ENCODE measurements at places on chromosomes 5 and 9.

DNA sequence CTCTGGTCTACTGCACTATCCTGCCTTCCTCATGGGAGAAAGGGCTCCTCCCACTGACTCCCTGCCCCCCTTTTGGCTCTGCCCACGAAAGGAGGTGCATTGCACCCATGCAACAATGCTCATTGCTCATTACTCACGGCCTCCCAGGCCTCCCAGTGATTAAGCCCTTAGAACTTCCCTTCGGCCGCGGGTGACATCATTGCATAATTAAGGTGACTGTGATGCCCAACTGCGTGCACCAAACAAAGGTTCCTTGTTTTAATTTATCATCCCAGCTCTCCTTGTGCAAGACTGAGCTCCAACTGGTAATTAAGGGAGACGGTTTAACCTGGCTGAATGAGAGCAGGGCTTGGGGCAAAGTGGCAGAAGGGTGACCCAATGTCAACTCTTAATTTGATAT is 180.4 kb downstream of the GAS1 start:
- peak; percentile 75 for DNase-seq

DNA sequence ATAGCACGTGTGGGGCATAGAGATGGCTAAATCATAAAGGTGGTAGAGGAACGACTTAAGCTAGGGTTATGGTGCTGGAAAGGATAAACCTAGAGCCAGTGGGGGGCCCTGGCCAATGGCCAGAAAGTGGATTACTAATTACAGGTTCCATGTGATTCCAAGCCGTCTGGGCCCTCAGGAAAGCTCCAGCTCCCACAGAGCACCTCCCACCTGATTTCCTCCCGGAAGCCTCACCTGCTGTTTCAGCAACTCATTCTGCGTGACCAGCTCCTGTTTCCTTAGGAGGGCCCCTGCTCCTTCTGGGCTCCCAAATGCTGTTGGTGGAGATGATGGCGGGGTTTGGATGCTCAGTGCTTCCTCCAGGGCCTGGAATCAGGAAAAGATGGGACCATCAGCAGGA is 16.2 kb downstream of the GPX3 start:
- no peak for DNase-seq

- DNase-seq = no peak
These were observed 61.4 kb upstream of the GLRX start for GRCh38 chr5:95884017-95884325.

GRCh38 chr5:72166070-72166979 is 59.0 kb downstream of the MAP1B start:
- no peak for DNase-seq

- DNase-seq = no peak
These were observed 75.4 kb upstream of the ZFAND5 start for GRCh38 chr9:72440378-72440777.

DNA sequence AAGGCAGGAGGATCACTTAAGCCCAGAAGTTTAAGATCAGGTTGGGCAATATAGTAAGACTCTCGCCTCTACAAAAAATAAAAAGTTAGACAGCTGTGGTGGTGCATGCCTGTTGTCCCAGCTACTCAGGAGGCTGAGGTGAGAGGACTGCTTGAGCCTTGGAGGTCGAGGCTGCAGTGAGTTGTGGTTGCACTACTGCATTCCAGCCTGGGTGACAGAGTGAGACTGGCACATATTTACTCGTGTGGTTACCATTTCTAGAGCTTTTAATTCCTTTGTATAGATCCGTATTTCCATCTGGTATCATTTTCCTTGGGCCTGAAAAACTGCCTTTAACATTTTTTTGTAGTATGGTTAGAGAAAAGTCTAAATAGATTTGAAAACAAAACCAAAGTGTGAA is 7.8 kb downstream of the IL6ST start:
- no peak for DNase-seq

DNA sequence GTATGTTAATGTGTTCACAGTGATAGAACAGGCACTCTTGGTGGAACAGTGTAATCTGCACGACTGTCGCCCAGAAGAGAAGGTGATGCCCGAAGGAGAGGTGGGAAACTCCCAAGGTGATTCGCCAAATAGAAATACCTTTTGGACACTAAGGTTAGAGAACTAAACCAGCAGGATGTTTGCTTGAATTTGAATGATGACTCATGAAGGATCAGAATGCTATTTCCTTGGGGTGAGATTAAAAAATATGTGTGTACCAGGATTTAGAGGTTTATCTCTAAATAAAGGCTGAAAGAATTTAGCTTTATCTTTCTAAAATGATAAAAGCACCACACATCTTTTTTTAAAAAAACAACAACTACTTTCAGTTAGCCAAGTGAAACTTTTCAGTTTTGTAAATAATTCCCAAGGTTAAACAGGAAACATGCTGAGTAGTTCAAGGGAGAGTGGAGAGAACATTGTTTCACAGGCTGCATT is 297.4 kb upstream of the TAS2R1 start:
- DNase-seq = no peak

GRCh38 chr5:141742866-141743851 is 61.1 kb upstream of the ARAP3 start:
- no peak for DNase-seq

- DNase-seq = no peak
These were observed 377.8 kb downstream of the IRX2 start for GRCh38 chr5:2373631-2374030.

GRCh38 chr5:73908846-73909245 is 282.9 kb downstream of the ARHGEF28 start:
- no peak for DNase-seq

- DNase-seq = no peak
These were observed 65.9 kb downstream of the CRB2 start for GRCh38 chr9:123421801-123422455.

DNA sequence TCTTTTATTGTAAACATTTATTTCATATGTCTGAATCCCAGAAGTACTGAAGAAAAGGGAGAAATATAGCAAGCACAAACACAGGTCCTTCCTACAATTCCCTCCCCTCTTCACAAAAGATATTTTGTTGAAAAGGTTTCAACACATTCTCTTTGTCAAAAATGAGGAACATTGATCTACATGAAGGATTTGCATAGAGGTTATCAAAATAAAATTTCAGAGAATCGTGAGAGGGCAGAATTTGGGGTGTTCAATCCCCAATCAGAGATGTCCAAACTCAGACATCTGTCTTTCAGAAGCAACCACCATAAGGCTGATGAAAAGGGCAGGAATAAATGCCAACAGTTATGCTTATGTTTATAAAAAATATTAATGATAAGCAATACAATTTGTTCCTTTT is 69.2 kb downstream of the MARCHF3 start:
- no peak for DNase-seq

GRCh38 chr5:9361835-9362234 is 184.0 kb downstream of the SEMA5A start:
- no peak for DNase-seq

GRCh38 chr5:128053291-128053954 is 30.1 kb upstream of the SLC12A2 start:
- no peak for DNase-seq

- no peak for DNase-seq
These were observed 10.2 kb downstream of the PAM start for GRCh38 chr5:102765350-102765749.

DNA sequence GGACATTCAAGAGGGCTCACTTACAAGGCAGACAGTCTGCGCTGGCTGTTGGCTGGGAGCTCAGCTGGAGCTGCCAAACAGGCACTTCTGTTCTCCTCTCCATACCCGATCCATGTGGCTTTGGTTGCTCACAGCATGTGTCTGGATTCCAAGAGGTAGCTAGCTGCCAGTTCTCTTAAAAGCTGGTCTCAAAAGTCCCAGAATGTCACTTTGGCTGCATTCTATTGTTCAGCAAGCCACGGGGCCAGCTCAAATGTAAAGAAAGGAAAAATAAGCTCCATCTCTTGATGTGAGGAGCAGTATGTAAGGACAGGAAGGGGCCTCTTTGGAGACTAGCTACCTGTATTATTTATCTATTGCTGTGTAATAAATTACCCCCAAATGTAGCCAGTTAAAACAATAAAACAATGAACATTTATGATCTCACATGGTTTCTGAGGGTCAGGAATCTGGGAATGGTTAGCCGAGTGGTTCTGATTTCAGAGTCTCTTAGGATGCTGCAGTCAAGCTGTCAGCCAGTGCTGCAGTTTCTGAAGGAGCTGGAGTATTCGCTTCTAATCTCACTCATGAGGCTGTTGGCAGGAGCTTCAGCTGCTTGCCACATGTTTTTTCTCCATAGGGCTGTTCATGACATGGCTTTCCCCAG is 112.7 kb upstream of the CLINT1 start:
- no peak for DNase-seq

DNA sequence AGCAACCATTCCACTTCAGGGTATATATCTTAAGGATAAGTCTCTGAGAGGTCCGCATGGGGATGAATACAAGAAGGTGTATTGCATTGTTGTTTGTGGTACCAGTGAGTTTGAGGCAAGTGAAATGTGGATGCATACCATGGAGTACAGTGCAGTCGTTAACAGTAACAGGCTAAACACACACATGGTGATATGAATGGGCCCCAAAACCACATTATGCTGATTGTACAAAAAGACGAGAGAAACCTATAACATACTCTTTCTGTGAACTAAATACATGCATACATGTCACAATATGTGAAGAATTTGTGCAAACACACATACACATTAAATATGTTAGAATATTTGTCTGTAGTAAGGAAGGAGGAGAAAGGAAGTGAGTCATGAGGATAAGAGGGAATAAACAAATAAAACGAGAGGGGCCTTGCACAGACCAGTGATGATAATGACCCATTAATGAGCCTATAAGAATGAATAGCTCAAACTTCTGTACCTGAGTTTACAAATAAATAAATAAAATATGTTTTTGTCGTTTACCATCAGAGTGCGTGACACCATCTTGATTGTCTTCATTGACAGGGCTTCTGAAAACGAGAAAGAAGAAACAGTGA is 66.5 kb upstream of the RICTOR start:
- no peak for DNase-seq

DNA sequence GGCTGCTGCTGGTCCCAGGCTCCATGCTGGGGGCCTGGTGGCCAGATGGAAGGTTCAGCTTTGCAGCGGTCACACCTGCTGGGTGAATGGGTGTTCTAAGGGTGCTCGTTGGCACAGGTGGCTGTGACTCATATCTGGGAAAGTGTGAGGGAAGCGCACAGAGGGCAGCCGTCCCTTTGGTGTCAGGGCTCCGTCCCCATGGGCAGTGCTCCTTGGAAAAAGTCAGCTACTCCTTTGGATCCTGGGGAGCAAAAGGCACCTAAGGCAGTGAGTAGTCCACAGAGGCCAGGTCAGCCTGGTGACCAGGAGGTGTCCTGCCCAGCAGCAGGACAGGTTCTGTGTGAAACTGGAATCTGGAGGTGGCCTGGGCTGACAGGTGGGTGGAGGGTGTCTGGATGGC is 18.4 kb upstream of the GBGT1 start:
- DNase-seq = no peak

GRCh38 chr9:136846376-136847087 is 2.7 kb upstream of the PHPT1 start:
- no peak for DNase-seq

GRCh38 chr5:180601591-180602480 is 10.5 kb upstream of the SCGB3A1 start:
- DNase-seq = no peak

DNA sequence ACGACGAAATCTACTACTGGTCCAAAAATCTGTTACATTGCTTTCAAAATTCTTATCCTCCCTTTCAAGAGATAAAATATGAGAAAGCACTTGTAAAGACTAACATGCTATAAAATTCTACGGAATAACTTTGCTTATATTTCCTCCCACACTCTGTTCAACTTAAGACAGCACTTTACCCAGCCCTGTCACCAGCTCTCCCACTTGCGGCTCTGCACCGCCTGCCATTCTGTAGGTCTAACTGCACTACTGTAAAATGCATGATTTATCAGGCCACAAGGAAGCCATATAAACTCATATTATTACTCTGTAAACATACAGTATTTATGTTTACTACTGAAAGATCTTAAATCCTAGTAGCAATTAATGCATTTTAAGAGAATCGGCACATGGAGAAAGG is 11.4 kb downstream of the CTNND2 start:
- DNase-seq = no peak

- no peak for DNase-seq
These were observed 260.3 kb downstream of the GOLPH3 start for GRCh38 chr5:31913808-31914207.

- DNase-seq = no peak
These were observed 231.9 kb downstream of the AP3B1 start for GRCh38 chr5:78062645-78063044.

DNA sequence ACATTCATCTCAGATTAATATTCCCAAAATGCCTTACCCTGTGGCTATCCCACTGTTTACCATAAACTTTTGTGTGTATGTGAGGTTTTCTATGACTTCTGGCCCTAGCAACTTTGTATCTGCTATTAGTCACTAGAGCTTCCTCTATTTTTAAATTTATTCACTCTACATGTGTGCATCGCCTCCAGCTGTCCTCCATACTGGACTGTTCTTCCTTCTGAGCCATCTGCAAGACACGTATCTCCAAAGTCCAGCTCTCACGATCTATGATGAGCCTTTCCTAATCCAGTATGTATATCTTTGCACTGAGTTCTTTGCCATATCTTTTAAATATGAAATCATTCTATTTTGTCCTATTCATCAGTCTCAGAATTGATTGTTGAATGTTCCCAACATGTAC is 1.7 kb upstream of the GNG10 start:
- no peak for DNase-seq

GRCh38 chr5:147407094-147407681 is 102.7 kb downstream of the DPYSL3 start:
- DNase-seq = peak; percentile 51

DNA sequence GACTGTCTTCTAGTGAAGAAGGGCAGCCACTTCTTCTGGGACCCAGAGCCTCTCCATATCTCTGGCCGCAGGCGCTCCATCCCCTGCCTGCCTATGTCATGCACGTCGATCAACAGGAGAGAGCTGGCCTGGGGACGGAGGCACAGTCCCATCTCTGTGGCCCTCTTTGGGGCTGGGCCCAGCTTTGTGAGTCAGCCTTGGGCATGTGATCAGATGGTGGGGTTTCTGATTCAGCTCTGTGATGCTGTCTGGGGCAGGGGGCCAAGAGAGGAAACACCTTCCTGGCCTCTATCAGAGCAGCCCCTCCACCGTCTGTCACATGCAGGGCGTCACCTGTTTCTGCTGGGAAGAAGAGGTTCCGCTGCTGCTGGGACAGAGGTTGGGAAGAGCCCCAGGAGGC is 72.6 kb downstream of the MVB12B start:
- DNase-seq = no peak

- DNase-seq = no peak
These were observed 75.0 kb upstream of the TNC start for GRCh38 chr9:115192835-115193525.

DNA sequence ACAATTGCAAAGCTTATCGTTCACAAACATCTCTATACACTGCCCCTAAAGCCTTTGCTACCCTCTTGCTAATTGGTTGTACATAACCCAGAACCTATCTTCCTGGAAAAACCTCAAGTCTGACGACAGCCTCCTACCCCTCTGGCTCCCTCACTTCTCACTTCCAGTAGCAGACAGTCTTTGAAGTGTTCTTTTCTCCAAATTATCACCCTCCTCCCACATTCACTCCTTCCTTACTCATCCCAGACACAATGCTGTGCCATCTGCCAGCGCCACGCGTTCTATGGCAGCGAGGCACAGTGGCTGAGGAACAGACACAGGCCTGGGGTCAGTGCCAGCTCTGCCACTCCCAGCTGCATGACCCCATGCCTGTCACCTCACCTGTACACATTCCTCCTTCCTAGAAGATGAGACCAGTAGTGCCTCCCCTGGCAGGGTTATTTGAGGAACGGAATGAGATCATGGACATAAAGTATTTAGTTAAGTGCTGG is 27.7 kb downstream of the CLTA start:
- no peak for DNase-seq

GRCh38 chr5:93421987-93422401 is 159.0 kb downstream of the NR2F1-AS1 start:
- no peak for DNase-seq
